Pulmonary artery endothelial cell (primary cell): ENCODE measurements at places on chromosomes 1 and 21. TPM values are rescaled to one million over a fixed set of nuclear protein-coding genes. Genes with fewer than 3 reads are reported as not detected.

The KLHDC9 gene
- total RNA-seq, result 0.60 and 0.86 TPM in 2 replicates

The VPS13D gene
- 24.4 and 28.9 TPM in 2 replicates for total RNA-seq

The HECTD3 gene
- 24.3 and 32.4 TPM in 2 replicates for total RNA-seq

The IFI6 gene
- total RNA-seq, result 41.0 and 41.1 TPM in 2 replicates

The ZNF683 gene
- not detected in 2 replicates for total RNA-seq

The ABCB10 gene
- total RNA-seq, result 23.6 and 32.0 TPM in 2 replicates

The HPDL gene
- total RNA-seq, result 4.7 and 7.2 TPM in 2 replicates

The SYT11 gene
- 33.0 and 53.4 TPM in 2 replicates for total RNA-seq

The CD1E gene
- total RNA-seq, result not detected in 2 replicates

The ECE1 gene
- 371 and 382 TPM in 2 replicates for total RNA-seq

The CELA2A gene
- not detected in 2 replicates for total RNA-seq

The IFI44 gene
- 18.1 and 35.6 TPM in 2 replicates for total RNA-seq

The DR1 gene
- 38.9 and 56.3 TPM in 2 replicates for total RNA-seq

The TFF2 gene
- not detected in 2 replicates for total RNA-seq

The ZBTB21 gene
- total RNA-seq, result 5.0 and 6.1 TPM in 2 replicates

The MEX3A gene
- 5.0 and 6.5 TPM in 2 replicates for total RNA-seq

The SLAMF8 gene
- total RNA-seq, result not detected in 2 replicates

The ADORA1 gene
- total RNA-seq, result not detected in 2 replicates

The SMG7 gene
- 28.4 and 30.7 TPM in 2 replicates for total RNA-seq

The SOAT1 gene
- 15.2 and 33.3 TPM in 2 replicates for total RNA-seq

The FMO2 gene
- under 0.01 and 8.0 TPM in 2 replicates for total RNA-seq

The ZNF648 gene
- total RNA-seq, result not detected in 2 replicates
